ENCODE measurements at places on chromosomes 4 and X.

DNA sequence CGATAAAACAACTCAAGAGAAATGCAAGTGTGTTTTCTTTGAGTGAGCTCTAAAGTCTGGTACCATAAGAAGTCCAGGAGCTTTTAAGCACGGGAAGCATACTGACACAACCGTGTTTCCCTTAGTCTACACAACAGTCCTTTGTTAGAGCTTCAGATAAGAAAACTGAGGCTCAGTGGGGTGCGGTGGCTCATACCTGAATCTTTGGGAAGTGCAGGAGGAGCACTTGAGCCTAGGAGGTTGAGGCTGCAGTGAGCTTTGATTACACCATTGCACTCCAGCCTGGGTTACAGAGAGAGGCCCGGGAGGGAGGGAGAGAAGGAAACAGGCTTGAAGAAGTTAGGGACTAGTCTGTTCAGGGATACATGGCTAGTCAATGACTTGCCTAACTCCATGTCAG is 21.9 kb downstream of the LEF1 start:
- DNase-seq = no peak

DNA sequence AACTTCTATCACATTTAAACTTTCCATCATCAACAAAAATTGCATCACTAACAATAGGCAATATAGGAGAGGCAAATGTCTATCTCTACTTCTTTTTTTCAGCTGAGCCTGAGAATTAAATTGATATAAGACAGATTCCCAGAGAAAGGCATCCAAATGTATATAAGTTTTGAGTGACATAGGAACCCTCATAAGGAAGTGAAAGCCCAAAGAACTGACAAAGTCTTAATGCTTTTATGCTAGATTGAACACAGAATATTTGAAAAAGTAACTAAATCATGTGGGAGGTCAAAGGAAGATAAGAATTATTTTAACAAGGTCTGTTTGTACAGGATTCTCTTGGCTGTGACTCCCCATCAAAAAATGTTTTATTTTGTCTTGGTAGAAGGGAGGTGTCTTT is 714.9 kb downstream of the GRXCR1 start:
- no peak for DNase-seq

GRCh38 chr4:27248829-27249228 is 388.2 kb downstream of the STIM2 start:
- DNase-seq = no peak

DNA sequence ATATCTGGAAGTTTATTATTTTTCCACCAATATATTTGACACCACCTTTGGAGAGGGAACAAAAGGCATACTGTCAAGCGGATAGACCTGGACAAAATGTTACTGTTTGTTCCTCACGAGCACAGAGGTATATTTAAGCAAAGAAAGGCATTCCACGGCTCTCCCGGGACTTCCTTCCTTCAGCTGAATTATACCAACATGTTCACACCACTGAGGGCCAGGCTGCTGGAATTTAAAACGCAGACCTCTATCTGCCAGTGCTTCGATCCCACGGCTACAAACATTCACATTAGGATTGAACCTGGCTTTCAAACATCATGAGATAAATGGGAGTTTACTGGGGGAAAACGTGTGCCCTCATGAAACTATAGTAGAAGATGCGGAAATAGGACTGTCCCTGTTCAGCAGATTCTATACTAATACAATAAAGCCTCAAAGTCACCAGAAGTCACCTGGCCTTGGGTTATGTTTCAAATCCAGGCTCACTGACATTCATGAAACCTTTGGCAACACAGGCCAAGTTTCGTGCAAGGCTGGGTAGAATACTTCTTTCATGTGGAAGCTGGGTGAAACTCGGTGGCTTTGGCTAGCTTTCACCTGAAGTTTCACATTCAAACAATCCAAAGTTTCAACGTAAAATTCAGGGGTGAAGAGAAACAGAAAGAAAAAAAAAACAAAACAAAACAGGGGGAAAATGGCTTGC is 39.5 kb downstream of the SORBS2 start:
- DNase-seq = no peak

GRCh38 chrX:29470030-29470429 is 745.3 kb upstream of the MAGEB2 start:
- no peak for DNase-seq

DNA sequence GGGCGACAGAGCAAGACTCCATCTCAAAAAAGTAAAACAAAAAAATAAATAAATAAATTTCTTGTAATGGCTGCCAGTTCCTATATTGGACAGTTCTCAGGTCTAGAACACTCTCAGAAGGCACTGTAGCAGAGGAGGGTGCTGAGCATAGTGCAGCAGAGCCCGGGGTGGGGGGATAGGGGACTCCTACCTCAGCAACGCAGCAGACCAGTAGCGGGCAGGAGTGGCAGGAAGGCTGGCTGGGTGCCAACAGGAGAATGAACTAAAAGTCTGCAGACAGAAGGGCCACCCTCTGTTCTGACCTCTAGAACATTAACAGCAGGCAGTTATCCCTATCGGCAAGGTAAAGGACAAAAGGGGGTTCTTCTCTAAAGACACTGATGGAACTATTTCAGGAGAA is 20.2 kb downstream of the PDK3 start:
- no peak for DNase-seq

- DNase-seq = no peak
Observed at GRCh38 chr4:41000356-41000755, 214.0 kb downstream of the APBB2 start.

GRCh38 chr4:146029939-146030710 is 91.5 kb upstream of the ZNF827 start:
- no peak for DNase-seq

DNA sequence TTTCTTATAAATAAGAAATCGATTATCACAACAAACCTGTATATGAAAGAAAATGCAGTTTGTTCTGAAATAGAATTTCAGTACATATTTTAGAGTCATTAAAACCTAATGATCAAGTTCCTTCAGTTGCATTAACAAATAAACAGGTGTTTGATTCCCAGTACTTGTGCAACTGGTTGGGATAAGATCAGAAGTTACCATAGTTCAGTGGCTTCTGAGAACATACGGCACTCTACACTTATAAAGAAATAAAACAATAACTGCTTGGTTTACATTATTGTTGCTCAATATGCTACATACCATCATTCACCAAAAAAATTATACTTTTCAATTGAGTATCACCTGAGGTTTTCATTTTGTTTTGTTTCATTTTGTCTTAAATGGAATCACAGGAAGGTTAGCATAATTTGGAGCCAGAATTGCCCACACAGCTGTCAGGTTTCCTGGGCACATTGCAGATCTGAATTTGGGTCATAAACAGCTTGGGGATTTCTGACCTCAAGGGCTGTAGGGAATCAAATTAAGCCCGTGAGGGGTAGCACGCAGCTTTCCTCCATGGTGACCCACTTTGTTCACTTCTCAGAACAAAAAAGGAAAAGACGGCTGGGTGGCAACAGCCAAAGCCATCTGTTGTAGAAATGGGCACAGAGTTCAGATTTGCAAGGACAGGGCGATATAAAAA is 14.9 kb upstream of the CCNG2 start:
- DNase-seq = no peak

DNA sequence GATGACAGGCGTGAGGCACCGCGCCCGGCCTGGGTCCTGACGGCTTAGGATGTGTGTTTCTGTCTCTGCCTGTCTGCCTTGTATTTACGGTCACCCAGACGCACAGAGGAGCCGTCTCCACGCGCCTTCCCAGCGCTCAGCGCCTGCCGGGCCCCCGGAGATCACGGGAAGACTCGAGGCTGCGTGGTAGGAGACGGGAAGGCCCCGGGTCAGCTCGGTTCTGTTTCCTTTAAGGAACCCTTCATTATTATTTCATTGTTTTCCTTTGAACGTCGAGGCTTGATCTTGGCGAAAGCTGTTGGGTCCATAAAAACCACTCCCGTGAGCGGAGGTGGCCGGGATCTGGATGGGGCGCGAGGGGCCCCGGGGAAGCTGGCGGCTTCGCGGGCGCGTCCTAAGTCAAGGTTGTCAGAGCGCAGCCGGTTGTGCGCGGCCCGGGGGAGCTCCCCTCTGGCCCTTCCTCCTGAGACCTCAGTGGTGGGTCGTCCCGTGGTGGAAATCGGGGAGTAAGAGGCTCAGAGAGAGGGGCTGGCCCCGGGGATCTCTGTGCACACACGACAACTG is 1.3 kb downstream of the SHOX start:
- DNase-seq = no peak

GRCh38 chr4:24067367-24068193 is 177.7 kb upstream of the PPARGC1A start:
- no peak for DNase-seq

DNA sequence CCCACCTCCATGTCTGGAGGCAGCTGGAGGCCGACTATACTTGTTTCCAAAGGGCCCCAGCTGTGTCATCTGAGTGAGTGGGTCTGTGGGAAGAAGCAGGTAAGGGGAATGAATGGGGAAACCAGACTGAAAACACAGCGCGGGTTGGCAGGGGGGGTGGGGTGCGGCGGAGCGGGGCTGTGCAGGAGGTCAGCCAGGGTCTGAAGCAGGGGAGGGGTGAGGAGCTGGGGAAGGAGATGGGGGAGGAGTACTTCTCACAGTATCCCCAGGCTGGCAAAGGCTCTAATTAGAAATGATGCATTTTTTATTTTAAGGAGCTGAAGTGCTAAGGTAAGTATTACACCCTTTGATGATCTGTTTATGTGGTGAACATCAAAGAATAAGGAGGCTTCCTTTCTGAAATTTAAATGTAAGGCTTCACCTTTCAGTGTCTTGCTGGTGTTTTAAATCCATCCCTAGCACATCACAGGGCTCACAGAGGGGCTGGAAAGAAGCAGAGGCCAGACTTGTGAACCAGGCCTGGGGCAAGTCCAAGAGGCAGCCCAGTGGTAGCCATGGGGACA is 37.5 kb downstream of the SMIM20 start:
- no peak for DNase-seq

GRCh38 chrX:68045008-68045577 is 388.2 kb downstream of the OPHN1 start:
- DNase-seq = no peak

DNA sequence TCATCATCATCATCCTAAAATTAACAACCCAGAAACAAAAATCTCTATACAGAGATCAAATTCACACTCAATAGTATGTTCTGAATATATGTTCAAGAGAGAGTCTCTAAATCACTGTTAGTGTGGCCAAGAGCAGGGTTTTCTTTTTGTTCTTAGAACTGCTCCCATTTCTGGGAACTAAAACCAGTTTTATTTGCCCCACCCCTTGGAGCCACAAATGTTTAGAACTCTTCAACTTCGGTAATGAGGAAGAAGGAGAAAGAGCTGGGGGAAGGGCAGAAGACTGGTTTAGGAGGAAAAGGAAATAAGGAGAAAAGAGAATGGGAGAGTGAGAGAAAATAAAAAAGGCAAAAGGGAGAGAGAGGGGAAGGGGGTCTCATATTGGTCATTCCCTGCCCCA is 32.3 kb downstream of the CYBB start:
- DNase-seq = no peak

GRCh38 chr4:137609718-137610430 is 77.6 kb upstream of the PCDH18 start:
- no peak for DNase-seq

DNA sequence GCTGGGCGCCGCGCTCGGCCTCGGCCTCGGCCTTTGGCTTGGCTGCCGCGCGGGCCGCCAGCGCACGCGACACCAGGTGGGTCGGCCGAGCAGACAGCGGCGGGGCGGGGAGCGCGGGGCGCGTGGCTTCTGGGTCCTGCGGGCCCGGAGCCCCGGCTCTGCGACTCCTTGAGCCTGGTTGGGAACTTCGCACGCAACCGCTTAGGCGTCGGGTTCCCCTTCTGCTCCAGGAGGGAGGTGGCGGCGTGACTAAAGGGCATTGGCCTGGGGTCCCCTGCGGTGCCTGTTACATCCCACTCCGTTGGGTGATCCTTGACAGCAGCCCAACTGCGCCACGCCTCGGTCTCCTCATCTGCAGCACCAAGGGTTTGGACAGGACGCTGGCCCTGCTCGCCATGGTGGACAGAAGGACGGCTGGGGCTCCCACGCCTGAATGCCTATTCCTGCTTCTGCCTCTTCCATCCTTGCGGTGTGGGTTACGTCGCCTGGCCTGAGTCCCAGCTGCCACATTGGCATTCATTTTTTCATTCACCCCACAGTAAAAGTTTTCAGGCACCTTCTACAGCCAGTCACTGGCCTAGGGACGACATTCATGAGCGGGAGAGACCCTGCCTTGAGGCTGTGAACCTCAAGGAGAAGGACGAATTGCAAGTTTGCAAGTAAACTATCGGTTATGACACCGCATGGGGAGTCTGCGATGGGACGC is 631 bp downstream of the EVC start:
- no peak for DNase-seq

GRCh38 chr4:159360549-159360948 is 257.7 kb downstream of the RAPGEF2 start:
- no peak for DNase-seq

DNA sequence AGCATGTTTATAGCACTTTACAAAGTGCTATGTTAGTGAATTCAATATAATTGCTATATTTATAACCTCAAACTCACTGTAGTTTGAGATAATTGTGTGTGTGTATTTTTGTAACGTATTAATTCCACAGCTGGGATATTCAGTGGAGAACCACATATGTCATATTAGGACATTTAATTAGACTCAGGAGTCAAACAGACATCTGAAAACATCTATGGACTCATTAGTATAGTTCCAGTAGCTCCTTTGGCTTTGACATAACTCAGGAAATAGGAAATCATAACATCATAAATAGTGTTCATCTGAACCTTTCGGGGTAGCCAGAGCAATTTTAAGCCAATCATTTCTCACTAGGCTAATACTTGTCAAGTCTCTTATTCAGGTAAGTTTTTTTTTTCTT is 38.8 kb downstream of the NAA11 start:
- no peak for DNase-seq

- DNase-seq = no peak
Observed at GRCh38 chrX:48496660-48497059, 12.1 kb upstream of the PORCN start.

- no peak for DNase-seq
Observed at GRCh38 chrX:150410513-150410912, 47.4 kb downstream of the MAMLD1 start.

- DNase-seq = no peak
Observed at GRCh38 chr4:1235381-1236102, 13.4 kb downstream of the CTBP1 start.

GRCh38 chrX:30995705-30996104 is 76.1 kb downstream of the FTHL17 start:
- no peak for DNase-seq

GRCh38 chr4:84917086-84917821 is 49.2 kb downstream of the WDFY3 start:
- DNase-seq = no peak

GRCh38 chr4:83217721-83218522 is 66.7 kb downstream of the COQ2 start:
- DNase-seq = no peak

DNA sequence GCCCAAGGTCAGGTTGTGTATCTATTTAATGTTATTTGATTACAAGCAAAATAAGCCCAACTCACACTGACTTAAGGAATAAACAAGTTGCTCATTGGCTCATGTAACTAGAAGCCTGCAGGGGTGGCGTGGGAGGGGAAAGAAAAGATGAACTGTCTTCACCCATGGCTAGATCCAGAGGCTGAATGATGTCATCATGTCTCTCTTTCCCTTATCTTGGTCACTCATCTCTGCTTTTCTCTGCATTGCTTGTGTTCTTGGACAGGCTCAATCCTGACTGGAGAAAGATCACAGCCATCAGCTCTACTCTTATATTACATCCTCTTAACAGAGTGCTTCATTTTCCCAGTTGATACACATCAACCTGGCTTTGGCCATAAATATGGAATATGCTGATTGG is 290.0 kb upstream of the DIAPH2 start:
- DNase-seq = no peak

- DNase-seq = no peak
Observed at GRCh38 chrX:135528756-135529155, 8.3 kb downstream of the INTS6L start.
